ENCODE measurements at places on chromosomes 2 and 18.

- no peak for DNase-seq
Observed at GRCh38 chr2:180540761-180541160, 439.6 kb upstream of the UBE2E3 start.

DNA sequence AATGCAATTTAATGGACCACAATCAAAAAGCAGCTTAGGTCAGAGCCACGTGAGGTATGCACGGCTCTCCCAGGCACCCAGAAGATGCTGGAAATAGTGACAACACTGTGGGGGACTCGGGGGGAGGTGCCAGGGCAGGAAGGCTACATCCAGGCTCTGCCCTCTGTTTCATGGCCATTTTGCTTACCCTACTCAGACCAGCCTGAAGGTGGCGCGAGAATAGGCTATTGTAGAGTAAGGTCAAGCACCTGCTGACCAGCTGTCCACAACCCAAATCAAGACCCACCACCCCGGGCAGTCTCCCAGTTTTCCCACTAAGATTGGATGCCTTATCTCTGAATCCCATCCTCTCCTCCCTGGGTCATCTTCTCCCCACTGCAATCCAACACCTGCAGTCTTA, 115.7 kb downstream of the VIT start:
- no peak for DNase-seq

DNA sequence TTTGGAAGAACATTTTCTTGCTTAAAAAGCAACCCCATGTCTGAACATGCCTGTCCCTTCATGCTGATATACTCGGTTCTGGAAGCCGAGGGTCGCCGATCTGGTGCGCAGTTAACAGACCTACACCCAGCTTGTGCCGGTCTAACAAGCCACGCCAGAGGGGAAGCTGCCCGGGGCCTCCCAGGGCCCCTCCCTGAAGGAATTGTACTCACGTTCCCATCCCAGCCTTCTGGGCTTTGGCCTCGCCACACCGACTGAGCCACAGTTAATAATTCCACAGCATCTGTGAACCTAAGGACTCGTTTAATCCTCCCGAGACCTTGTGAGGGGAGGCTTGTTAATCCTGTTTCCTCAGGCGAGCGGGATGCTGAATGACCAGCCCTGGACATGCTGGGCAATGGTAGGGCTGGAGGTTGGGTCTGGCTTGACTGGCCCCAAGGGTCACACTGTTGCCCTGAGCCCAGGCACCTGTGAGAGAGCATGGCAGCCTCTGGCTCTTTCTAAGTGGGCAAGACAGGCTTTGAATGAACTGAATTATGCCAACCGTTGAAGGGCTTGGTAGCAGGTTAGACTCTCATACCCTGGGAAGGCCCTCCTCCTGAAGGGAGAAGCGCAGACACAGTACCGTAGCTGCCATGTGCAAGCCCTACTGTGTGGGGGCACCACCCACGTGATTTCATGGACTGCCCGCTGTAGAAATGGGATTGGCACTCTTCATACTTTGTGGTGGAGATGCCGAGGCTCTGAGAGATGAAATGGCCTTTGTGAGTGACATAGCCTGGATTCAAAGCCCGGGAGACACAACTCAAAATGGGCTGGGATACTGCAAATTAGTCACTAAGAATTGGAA, 27.9 kb upstream of the ODC1 start:
- no peak for DNase-seq

DNA sequence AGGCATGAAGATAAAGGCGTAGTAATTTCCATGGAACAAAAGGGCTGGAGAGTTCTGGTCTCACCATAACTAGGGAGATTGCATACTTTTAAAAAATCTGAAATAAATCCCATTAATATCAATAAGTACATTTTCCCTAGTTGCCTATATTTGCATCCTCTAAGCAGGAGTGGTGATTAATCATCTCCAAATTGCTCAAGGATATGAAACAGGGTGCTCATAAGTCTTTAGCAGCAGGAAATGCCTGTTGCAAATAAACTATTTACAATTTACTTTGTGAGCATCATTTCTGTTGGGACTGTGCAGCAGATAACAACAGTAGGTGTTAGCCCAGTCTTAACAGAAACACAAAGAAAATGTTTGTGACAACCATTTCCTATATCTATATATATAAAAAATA, 92.4 kb upstream of the TMEM178A start:
- no peak for DNase-seq

DNA sequence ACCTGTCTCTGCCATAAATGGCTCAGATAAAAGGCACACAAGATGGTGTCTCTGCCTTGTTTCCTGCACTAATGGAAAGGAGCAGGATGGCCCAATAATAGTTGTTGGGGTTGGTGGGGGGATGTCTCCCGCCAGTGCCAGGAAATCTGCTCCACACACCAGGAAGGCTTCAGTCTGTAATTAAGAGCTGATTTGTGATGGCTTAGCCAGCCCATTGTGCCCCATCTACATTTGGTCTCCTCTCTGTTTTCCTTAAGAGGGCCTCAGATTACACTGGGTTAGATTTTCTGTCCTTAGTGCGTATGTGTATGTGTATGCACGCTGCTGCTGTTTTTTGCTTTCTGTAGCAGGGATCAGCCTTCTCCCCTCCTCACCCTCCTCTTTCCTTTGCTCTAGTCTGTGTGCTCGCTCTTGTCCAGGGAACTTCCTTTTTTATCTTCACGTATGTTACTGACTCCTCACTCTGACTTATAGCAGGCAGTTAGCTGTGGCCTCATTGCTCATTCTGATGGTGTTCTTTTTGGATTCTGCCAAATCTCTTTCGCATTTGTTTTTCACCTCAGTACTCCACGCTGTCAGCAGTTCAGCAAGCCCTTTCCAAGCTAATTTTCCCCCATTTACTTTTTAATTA, 33.4 kb upstream of the MGAT5 start:
- no peak for DNase-seq

- DNase-seq = no peak
Observed at GRCh38 chr2:17079262-17079661, 413.6 kb upstream of the CYRIA start.

DNA sequence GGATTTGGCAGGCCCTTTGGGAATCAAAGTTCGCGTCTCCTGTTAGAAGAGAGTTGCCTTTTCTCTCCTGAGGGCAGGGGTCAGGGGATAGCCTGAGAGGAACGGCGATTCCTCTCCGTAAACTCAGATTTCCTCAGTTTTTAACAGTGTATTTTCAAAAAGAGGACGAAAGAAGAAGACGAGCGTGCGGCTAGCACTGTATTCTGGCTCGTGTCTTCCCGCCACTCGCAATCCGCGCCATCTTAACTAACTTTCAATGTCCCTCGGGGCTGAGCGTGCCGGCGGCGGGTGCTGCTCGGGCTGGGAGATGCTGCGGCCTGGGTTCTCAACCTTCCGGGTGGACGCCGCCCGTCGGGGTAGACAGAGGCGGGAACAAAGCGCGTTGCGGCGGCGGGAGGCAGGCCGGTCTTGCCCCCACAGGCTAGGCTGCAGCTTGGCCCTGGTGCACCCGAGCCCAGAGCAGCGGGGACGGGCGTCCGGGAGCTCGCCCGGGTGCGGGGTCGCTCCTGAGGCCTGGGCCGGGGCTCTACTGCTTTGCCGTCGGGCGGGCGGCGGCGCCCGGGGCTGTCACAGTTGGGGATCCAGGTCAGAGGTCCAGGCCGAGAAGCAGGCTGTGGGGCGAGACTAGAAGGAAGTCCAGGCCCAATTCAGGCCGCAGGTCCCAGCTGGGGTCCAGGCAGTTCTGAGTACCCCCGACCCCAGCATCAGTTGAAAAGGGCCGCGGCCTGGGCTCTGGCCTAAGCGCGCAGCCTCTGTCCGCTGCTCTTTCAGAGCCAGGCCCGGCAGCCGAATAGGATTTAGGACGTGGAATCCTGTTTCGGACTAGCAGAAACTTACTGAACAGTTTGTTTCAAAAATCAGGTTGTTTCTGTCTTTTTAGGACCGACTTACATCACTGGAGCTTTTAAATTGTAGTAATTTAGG, 11.8 kb downstream of the TBR1 start:
- DNase-seq = no peak

GRCh38 chr2:16239296-16239850, 299.0 kb downstream of the MYCN start:
- no peak for DNase-seq

DNA sequence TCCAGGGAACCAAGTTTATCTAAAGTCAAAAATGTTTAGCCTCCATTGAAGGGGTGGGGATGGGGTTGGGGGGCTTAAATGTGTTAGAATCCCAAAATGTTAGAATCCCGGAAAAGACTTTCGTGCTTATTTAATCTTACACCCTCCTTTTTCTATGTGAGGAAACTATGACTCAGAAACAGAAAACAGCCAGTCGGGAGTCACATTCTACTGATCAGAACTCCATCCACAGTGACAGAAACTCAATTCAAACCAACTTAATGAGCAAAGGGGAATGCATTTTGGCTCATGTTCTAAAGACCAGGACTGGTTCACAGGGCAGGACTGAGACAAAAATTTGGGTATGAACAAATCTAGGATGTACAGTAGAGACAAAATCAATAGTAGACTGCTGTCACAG, 31.9 kb upstream of the AFTPH start:
- no peak for DNase-seq

DNA sequence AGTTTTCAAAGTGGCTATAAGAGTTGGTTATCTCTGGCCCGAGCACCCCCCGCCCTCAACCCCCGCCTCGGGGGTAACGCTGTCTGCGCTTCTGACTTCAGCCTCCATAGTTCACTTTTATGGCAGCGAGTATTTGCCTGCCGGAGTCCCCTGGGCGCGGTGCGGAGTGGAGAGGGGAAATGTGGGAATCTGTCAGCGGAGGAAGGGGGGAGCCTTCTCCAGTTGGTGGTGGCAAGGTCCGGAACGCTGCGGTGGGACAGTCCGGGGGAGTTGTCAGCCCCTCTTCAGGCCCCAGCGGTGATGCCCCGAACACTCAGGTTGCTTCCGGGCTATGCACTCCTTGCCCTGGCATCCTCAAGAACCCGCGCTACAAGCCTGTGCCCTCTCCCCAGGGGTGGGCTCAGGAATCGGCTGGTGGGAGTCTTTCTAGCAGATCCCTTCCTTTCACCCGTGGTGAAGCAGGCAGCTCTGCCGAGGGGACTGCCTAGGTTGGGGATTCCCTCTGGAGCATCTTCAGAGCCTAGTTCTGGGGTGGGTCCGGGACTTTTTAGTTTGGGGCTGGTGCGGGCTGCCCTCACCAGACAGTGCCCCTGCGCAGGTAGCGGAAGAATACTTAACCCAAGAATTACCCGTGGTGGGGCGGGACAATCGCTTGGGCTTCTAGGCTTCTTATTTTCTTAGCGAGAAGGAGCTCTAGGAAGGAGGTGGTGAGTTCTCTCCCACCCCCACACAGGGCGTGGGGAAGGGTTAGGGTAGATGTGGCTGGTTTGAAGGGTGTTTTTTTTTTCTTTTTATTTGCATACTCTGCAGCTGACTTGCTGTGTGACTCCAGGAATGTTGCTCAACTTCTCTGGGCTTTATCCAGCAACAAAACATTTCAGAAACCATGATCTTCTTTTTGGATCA, 1.6 kb downstream of the ATOH8 start:
- DNase-seq = no peak

GRCh38 chr2:234378440-234378839, 118.4 kb downstream of the ARL4C start:
- no peak for DNase-seq

- no peak for DNase-seq
Observed at GRCh38 chr2:240233885-240234502, 93.5 kb upstream of the OTOS start.

- DNase-seq = no peak
Observed at GRCh38 chr18:7132356-7133150, 15.0 kb upstream of the LAMA1 start.

- DNase-seq = no peak
Observed at GRCh38 chr2:127032621-127033020, 74.3 kb downstream of the BIN1 start.

DNA sequence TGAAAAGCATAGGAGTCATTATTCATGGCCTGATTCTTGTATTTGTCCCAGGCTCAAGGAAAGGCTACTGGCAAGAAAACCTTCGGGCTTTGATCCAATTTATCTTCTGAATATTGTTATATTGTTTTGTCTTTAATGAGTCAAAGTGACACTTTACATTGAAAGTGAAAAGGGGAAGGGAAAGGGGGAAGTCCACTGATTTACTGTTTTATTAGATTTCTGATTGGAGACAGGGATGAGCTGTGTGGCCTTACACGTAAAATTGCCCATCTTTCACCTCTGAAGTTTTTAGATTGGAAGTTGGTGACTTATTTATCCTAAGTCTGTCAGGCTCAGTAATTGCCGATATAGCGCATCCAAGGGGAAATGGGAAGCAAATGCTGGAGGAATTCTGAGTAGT, 843.8 kb upstream of the LRRTM1 start:
- DNase-seq = no peak

GRCh38 chr2:215435280-215435869, 493 bp downstream of the FN1 start:
- DNase-seq = no peak

GRCh38 chr2:188902901-188903491, 71.2 kb upstream of the COL3A1 start:
- DNase-seq = no peak

- no peak for DNase-seq
Observed at GRCh38 chr2:161111531-161111930, 48.7 kb upstream of the TANK start.

GRCh38 chr2:69053416-69053965, 40.5 kb downstream of the ANTXR1 start:
- DNase-seq = no peak
